ENCODE measurements at places on chromosomes 1 and 21.

DNA sequence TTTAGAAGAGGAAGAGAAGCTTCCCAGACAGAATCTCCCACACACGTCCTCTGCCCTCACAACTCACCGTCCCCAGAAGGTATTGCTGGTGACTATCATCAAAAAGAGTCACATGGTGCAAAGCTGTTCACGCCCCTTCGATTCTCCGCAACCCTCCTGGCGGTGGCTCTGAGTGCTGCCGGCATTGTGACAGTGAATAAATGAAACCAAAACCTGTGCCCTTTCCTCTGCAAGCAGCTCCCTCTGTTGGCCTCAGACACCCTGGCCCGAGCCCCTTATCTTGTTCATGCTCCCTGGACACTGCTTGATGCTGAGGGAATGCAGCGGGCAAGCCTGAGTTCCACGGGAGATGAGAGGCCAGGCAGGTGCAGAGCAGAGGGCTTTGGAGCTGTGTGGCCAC lies 510.3 kb downstream of the NPHP4 start:
- no peak for DNase-seq

DNA sequence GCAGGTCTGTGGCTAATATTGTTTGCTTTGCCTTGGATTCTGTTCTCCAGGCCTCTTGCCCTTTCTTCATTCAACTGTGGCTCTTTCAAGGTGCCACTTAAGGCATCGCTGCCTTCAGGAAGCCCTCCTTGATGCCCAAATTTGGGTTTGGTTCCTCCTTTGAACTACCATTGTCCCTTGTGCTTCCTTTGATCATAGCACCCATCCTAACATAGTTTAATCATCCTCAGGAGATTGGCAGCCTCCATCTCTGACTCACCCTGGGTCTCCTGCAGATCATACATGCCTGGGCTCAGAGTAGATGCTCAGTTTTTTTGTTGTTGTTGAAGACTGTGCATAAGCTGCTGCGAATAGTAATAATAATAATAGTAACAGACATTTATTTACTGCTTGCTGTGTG lies 54.4 kb upstream of the ACOT11 start:
- no peak for DNase-seq

DNA sequence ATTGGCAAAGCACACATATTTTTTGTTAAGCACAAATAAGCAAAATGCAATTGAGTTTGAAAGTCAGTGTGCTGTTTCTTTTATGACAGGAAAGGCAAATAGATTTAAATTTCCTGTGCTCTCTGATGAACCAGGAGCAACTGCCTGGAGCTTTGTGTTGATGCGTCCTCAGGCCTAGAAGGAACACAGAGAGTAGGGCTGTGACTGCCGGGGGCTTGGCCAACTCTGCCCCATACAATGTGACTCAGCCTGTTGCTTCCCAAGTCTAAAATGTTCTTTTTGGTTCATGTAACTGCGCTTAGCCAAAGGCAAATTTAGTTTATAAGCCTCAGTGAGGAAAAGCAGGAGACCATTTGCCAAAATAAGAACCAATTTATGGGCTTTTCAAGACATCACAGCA lies 37.5 kb downstream of the TOR1AIP2 start:
- no peak for DNase-seq

DNA sequence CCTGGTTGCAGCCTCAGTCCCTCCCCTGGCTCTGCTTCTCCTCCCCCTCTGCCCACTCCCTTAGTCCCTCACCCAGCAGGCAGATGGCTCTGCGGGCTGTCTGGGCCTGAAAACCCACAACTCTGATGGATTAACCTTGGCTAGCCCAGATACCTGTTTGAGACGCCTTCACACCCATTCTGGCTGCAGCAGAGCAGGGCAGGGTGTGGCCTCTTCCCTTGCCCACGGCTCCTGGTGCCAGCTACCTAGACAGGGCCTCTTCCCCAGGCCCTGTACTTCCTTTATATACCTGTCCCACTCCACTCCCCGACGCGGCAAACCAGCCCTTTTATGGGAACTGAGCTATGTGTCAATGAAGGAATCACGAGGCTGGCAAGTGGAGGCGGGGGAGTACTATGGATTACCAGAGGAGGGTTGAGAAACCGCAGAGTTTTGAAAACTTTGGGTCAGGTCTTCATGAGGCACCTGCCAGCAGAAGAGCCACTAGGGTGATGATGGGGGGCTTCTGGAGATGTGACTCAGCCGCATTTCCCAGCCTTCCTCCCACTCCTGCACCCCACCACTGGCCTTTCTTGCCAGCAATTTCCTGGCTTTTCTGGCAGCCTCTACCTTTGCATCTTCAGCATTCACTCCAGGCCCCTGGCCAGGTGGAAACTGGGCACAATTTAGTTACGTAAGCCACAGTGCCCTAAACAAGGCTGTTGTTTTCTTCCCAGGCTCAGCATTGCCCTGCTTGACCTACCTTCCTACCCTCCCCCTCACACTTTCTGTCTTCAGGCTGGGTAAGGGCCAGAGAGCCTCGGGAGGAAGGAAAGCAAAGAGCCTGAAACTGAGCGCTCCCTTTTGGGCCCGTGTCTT lies at the start of gene CHI3L1:
Gene CHI3L1 (minus strand): TSS at position 259 of the 858 bp plus-strand sequence. CDS start 81 bp downstream, at position 178.
- DNase-seq = no peak

DNA sequence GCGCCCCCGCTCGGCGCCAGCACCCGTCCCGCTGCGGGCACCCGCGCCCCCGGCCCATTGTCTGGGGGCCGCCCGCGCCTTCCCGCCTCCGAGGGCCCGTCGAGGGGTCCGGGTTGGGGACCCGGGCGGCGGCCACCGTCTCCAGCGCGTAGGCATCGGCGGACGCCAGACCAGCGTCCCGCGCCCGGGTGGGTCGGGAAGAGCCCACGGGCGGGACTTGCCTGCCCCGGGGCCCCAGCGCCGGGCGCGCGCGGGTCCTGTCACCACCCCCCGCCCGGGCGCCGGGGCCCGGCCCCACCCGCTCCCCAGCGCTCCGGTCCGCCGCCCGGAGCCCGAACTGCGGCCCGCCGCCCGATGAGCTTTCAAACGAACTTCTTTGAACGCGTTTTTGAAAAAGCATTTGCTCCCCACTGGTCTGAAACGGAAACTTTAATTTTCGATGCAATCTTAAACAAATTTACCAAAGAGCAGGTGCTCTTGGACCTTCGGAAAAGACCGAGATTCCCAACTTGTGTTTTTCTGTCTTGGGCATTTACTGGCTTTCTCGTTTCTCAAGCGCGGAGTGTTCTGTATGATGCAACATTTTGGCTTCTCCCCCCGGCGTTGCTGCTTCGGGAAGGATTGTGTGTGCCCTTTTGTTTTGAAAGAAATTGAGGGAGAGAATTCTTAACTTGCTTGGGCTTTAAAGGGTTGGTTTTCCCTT lies 615 bp downstream of the CLIC4 start:
- no peak for DNase-seq

GRCh38 chr1:46616277-46617107 lies at the start of gene MOB3C:
Gene MOB3C (minus strand): TSS chr1:46616811. CDS start chr1:46613321, 3,490 bp downstream.
- peak; percentile 49 for DNase-seq

GRCh38 chr1:180278194-180278515 lies 48.1 kb downstream of the LHX4 start:
- DNase-seq = no peak

GRCh38 chr1:42433369-42433768 lies 22.5 kb downstream of the ZMYND12 start:
- DNase-seq = no peak

- no peak for DNase-seq
These were observed 1.8 kb downstream of the TNFRSF1B start for GRCh38 chr1:12168451-12169160.

DNA sequence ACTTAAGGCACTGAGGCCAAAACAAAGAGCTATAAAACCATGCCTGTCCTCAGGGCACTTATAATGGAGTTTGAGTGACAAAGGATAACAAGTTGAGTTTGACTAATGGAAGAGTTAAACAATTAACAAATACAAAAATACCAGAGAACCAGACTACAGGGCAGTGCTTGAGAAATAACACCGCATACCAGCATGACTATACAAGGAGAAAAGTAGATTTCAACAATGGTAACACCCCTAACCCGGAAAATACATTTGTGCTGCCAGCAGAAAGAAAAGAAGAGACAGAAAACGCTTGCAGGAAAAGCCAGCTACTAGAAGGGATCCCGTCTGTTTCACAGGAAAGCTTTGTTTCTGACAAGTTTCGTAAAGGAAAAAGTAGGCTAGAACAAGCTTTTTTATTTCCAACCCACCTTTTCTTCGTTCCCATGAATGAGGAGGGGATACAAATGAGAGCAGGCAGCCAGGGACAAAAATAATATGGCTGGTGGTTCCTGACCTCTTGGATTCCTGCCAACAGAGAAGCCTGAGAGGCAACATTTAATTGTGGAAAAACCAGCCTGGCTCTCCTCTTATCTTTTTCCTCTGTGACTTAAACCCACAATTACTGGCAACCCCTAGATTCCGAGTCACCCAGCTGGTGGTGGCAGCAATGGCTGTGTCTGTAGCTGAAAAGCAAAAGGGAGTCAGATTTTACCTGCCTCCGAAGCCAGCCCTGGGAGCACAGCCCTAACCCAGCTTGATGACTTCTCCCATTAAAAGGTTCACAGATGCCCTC lies 56.5 kb downstream of the WLS start:
- no peak for DNase-seq

- no peak for DNase-seq
These were observed 311.8 kb upstream of the DPYD start for GRCh38 chr1:98232678-98233077.

DNA sequence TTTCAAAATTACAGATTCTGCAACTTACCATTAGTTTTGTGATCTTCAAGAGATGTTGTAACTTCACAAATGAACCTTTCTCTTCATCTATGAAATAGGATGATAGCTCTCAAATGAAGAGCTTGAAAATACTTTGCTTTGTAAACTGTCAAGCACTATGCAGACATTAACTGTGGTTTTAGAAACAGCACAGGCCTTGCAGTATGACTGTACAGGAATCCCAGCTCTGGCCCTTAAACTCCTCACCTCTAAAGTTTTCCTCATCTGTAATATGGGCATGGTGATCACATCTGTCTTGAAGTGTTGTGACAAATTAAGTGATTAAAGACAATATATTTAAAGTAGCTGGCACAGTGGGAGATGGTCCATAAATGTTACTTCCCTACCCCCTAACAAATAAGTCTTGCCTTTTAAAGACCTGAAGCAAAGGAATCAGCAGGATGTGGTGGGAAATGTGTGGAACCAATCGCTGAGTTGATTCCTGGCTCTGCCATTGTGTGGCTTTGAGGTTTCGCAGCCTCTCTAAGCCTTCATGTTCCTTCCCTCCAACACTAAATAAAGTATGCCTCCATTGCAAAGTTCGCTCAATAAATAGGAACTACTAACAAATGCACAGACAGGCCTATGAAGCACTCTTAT lies 5.5 kb upstream of the PTP4A2 start:
- DNase-seq = no peak

GRCh38 chr21:36156815-36157670 lies at the start of gene DOP1B:
Gene DOP1B (plus strand): TSS chr21:36156824. CDS start chr21:36164734, 7,910 bp downstream.
- no peak for DNase-seq

- DNase-seq = no peak
These were observed 4.5 kb upstream of the DIP2A start for GRCh38 chr21:46454142-46454541.

GRCh38 chr1:28950449-28950848 lies 36.1 kb downstream of the EPB41 start:
- DNase-seq = no peak

DNA sequence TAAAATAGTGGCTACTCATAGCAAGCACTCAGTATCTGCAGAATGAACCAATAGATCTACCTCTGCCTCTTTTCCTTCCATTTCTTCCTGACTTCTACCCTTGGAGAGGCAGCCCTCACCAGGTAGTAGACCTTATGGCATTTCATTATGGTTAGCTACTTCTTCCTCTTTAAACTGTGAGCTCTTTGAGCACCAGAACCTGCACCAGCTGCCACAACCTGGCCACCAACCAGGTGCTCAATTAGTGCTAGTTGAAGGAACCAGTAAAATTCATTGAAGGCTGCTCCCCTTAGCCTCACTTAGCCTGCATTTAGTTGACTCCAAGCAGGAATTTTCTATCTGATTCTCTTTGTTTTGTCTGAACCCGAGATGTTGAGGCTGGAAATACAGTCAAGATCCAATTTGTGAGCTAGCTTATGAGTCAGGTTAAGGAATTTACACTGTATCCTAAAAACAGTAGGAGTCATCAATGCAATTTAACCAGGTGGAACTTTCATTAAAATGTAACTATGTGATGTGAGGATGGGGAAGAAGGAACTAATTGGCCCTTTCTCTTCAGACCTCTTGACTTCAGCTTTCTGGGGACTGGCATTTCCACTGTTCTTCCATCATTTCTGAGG lies 81.5 kb upstream of the UBE2U start:
- no peak for DNase-seq

- DNase-seq = peak; percentile 74
These were observed at the start of gene USP24 for GRCh38 chr1:55215194-55216021. Gene USP24 (minus strand): TSS chr1:55215364. CDS start chr1:55215113, 251 bp downstream.

DNA sequence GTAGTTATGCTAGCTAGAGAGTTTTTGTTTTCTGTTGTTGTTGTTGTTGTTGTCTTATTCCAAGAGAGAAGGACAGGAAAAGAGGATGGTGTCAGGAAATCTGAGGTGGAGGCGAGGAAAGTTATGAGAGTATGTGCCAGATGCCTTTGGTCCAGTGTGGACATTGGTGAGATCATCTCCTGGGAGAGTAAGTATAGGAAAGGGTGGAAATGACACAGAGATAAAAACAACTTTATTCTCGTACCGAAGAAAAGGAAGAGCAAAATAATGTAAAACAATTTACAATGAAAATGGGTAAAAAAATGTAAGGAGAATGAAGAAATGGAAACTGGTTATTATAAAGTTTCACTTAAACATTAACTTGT lies 97.4 kb upstream of the ADGRL2 start:
- DNase-seq = no peak

DNA sequence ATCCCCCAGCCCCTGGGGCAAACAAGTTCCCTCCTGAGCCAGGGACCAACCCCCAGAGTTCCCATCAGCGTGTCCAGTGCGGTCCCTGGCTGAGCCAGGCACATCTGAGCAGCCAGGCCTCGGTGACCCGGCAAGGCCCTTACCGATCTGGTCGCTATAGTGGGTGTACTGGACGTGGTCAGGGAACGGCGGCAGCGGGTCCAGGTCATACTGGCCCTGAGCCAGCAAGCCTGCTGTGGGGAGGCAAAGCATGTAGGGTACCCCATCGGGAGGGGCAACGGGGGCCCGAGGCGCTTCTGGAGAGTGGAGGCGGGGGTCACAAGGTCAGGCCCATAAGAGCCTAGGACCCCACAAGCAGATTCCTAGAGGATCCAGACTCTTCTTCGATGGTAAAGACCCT lies 3.5 kb downstream of the MFAP2 start:
- DNase-seq = no peak

- DNase-seq = no peak
These were observed 78.8 kb upstream of the CD1D start for GRCh38 chr1:158101927-158102326.

- no peak for DNase-seq
These were observed 62.1 kb downstream of the MATN1 start for GRCh38 chr1:30661311-30661710.

All from GM18507 (cell line).